ENCODE measurements at places on chromosomes 4 and X. TPM values are rescaled to one million over a fixed set of nuclear protein-coding genes. Genes with fewer than 3 reads are reported as not detected.
A peak's percentile ranks its signal among the peaks of the same experiment; 100 is the strongest.

DNA sequence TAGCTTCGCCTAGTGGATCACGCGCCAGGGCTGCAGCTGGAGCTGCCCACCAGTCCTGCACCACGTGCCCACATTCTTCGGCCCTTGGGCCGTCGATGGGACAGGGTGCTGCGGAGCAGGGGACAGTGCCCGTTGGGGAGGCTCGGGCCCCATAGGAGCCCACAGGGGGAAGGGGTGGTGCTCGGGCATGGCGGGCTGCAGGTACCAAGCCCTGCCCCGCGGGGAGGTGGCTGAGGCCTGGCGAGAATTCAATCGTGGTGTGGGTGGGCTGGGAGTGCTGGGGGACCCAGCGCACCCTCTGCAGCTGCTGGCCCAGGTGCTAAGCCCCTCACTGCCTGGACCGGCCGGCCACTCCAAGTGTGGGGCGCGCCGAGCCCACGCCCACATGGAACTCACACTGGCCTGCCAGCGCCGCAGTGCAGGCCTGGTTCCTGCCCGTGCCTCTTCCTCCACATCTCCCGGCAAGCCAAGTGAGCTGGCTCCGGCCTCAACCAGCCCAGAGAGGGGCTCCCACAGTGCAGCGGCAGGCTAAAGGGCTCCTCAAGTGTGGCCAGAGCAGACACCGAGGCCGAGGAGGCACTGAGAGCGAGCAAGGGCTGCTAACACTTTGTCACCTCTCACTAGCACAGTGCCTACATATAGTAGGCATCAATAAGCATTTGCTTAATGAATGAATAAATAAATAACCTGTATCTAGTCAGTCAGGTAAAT is 11.7 kb downstream of the SCFD2 start:
- no peak for DNase-seq

CENPI gene
- 69.2 TPM for total RNA-seq

DNA sequence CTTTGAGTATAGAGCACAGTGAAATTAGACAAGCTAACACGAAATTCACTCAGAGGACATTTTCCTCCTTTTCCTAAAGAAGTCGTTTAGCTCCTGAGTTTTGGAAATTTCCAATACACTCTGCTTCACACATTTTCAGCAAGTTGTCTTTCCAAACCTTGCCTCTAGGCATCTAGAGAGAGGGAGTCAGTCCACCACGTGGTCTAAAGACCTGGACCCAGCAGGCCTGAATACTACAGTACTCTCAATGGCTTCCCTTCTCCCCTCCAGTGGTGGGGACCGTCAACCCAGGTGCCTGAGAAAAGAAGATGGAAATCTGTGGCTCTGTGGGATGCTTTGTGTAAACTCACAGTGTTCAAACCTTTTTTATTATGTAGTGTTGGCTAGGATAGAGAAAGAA is 13.9 kb upstream of the SCML2 start:
- no peak for DNase-seq

PCDH7 gene
- total RNA-seq = 1.0 TPM

DNA sequence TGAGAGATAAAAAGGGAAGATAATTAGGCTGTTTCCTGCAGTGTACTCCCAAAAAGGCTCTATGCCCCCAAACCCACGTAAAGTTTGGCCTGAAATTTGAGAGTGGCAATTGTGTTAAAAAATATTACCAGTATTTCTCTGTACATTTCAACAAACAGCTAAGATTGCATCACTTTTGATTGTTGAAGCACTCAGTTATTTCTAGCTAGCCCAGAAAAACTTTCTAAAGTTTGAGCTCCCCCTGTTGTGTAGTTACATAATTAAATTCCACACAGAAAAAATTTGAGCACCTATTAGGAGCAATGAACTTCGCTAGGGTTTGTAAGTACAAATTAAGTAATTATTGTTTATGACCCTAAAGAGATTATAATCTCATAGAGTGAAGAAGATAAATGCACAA is 109.4 kb downstream of the DLG3 start:
- peak; percentile 33 for DNase-seq

- DNase-seq = no peak
These were observed 27.6 kb downstream of the NUDT6 start for GRCh38 chr4:122894827-122895226.

DNA sequence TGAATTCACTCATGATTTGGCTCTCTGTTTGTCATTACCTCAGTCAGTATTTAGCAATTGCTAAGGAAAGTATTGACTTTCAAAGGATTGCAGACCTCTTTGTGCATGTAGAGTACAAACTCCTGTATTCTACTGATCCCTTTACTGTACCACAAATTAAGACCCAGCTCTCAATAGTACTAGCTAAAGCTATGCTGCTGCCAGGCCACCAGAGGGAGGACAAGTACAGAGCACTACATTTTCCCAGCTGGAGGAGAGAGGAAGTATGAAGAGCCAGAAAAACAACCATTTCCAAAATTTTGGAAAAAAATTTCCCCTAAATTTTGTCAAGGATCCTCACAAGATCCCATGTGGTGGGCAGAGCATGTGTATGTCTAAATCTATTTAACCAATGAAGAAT is 175.0 kb upstream of the MTMR8 start:
- DNase-seq = no peak

FUNDC2 gene
- 139 TPM for total RNA-seq

- DNase-seq = peak; percentile 92
These were observed 7.1 kb upstream of the RGS12 start for GRCh38 chr4:3285558-3286334.

DNA sequence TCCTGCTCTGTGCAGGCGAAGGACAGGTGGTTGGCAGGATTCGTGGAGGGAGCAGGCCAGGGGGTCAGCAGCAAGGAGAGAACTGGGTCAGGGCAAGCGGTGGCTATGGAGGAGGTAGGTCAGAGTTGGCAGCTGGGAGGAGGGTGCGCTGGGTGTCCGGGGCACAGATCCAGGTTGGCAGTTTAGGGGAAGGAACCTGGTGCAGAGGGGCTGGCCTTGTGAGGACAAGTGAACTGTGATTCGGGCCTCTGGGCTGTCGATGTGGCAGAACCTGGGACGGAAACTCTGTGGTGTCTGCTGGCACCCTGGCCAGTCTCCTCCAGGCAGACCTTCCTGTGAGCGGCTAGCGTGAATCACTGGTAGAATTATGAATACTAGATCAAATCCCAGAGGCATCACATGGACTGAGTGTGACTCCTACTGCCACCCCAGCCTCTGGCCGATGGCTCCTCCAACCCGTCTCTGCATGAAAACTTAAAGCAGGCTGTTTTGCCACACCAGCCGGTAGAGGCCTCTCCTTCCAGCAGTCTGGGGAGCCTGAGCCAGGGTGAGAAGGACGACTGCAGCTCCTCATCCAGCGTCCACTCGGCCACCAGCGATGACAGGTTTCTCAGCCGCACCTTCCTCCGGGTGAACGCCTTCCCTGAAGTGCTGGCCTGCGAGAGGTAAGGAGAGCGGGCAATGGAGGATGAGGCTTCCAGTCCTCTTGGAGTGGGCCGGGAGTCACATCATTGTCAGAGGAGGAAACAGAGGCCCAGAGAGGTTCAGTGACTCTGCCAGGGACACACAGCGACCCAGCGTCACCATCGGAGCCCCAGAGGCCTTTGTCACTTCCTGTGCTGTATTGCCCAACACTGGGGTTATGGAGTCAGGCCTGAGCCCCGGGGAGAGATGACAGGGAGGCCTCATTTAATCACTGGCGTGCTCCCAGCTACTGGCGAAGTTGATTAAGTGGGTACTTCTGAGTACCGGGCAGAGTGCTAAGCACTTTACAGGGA is 20.3 kb downstream of the EVC start:
- DNase-seq = no peak

TAF7L gene
- total RNA-seq = not detected

- no peak for DNase-seq
These were observed 145.9 kb downstream of the PCDH19 start for GRCh38 chrX:100264200-100264599.

DNA sequence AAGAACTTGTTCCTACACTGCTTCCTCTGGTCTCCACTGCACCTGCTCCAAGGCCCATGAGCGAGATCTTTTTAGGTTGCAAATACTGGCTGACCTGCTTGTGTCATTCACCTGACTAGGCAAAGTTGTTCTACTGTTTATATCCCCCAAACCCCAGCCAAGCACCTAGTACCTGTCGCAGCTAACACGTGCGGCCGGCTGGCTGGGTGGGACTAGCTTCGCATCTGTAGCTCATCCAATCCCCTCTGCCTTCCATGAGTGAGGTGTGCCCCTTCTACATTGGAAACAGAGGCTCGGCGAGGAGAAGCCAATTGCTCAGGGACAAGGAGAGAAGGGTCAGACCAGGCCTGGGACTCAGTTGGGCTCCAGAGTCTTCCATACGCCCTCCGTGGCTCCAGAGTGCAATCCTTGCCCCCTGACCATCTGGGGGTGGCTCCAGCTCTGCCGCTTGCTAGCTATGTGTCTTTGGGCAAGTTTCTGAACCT is 86.5 kb downstream of the WFS1 start:
- DNase-seq = no peak

DNA sequence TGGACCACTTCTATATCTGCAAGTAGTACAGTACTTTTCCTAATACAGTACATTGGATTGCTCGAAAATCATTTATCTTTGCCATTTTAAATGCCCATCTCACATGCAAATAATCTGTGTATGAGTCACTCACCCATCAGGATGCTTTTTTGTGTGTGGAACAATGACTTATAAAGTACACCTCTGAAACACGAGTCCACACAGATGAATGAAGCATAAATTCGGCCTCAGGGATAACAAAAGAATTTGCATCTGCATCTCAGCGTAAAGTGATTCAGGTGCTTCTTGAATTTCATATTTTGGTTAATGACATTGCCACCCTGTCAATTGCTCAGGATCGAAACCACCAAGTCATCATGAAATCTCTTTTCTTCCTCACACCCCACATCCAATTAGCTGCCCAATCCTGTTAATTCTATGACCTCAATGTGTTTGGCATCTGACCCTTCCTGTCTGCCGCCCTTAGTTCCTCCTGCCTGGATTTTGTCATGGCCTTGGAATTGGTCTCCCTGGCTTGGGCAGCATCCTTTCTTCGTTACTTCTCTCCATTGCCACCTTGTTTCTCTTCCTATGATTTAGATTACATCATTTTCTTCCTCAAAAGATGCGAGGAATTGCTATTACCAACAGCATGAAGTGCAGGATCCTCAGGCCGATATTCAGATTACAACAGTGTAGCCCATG is 161.6 kb upstream of the MID1 start:
- DNase-seq = peak; percentile 36

DNA sequence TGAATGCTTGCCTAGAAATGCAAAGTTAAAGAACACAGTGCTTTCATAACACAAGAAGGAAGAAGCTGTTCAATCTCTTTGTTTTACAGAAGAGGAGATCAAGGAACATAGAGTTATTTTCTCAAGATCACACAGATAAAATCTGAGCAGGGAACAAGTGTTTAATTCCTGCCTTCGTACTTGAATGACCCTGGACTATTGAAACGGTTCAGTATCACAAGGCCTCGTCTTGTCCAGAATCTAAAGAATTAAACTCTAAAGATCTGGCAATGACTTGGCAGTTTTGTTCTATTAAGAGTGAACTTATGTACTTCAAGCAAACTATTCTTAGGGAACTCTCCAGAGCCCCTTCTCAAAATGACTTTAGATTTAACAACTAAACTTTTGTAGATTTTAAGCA is 97.7 kb downstream of the ANXA5 start:
- DNase-seq = no peak

DNA sequence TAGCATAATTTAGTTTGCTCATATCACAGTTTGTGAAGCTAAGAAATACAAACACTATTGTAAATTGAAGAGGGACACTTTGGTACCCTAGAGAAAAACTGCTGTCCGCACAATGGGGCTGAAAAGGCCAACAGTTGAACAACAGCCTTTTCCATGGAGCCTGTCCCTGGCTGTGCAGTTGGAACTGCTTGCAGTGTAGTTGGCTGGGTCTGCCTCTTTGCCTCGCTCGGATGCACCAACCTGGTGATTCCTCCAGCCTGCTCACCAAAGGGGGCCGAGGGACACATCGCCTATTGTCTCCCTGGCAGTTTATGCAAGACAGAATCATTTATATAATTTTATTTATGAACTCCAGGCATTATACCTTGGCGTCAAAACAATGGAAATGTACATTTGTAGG is 16.5 kb upstream of the GALNT7 start:
- DNase-seq = no peak

DNA sequence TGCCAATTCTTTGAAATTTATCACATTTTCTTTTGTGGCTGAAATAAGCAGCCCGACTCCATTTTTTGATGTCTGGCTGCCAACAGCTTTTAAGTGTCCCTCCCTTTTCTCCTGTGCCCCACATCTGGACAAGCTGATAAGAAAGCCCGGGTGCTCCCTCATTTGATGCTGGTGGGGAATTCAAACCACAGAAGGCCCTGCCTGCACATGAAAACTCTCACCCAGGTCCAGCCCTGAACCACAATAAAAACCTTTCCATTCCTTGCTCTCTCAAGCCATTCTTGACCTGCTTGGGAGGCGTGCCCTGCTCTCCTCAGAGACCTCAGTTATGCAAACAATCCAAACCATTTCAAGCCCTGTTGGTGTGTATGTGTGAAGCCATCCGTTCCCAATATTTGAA is 93.9 kb downstream of the FAM53A start:
- no peak for DNase-seq

GRCh38 chrX:148214786-148215185 is 233.6 kb downstream of the FMR1NB start:
- no peak for DNase-seq

DNA sequence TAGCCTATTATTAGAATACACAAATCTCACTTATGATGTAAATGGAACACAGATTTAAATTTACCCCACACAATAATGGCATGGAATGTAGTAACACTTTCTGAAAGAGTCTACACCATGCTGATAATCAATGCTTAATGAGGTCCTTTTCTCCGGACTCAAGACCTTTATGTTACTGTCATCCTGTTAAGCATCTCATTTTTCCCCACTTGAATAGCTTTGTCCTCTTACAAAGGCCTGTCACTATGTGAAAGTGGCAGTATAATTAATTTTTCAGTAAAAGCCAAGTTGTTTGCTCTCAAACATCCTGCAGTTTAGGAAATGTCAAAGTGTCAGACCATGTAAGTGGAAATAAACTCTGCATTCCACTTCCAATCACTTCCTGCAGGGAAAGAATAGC is 96.4 kb downstream of the GPC3 start:
- no peak for DNase-seq

CXCR3 gene
- not detected for total RNA-seq

- no peak for DNase-seq
These were observed 16.1 kb downstream of the AFP start for GRCh38 chr4:73451981-73452747.

- no peak for DNase-seq
These were observed 238.2 kb downstream of the MGST2 start for GRCh38 chr4:139903845-139904244.
